ENCODE measurements at places on chromosomes 1 and 21. TPM values are rescaled to one million over a fixed set of nuclear protein-coding genes. Genes with fewer than 3 reads are reported as not detected.

Gene GNAT2
- polyA plus RNA-seq = not detected

Gene TNNI3K
- 2.6 TPM for polyA plus RNA-seq

Gene ERRFI1
- polyA plus RNA-seq = 23.5 TPM

Gene TNFRSF18
- 0.38 TPM for polyA plus RNA-seq

DNA sequence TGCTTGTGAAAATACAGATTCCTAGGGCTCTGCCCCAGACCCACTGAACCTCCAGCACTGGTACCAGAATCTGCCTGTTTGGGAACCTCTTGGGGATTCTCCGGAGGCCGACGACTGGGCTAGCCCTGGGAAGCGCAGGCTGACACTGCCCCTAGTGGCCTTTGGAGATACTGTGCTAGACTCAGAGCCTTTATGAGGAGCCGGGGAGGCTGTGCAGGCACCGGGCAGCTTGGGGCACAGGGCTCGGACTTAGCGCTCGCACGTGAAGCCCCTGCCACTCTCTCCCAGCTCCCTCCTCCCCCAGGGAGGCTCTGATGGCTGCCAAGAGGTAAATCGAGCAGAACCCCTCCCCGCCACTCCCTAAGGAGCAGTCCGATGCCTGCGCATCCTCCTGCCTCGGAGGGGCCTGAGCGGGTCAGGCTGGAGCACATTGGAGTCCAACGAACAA, 144.6 kb upstream of the TNR start:
- peak; percentile 65 for DNase-seq

DNA sequence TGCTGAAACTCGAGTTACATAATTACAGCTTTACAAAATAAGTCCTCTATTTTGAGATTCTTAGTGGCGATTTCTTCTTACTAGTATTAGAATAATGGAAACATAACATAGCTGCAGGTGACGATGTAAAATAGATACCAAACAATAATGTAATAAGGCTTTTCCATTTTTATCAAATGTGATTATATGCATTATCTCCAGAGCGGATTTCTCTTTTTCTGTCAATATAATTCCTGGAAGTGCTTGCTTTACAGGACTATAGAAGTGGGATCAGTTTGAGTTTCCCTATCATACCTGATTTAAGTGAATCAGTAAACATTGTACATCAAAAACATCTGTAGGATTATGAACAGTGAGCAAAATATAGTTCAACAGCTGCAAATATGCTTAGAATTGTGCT, 442.5 kb downstream of the NEGR1 start:
- no peak for DNase-seq

DNA sequence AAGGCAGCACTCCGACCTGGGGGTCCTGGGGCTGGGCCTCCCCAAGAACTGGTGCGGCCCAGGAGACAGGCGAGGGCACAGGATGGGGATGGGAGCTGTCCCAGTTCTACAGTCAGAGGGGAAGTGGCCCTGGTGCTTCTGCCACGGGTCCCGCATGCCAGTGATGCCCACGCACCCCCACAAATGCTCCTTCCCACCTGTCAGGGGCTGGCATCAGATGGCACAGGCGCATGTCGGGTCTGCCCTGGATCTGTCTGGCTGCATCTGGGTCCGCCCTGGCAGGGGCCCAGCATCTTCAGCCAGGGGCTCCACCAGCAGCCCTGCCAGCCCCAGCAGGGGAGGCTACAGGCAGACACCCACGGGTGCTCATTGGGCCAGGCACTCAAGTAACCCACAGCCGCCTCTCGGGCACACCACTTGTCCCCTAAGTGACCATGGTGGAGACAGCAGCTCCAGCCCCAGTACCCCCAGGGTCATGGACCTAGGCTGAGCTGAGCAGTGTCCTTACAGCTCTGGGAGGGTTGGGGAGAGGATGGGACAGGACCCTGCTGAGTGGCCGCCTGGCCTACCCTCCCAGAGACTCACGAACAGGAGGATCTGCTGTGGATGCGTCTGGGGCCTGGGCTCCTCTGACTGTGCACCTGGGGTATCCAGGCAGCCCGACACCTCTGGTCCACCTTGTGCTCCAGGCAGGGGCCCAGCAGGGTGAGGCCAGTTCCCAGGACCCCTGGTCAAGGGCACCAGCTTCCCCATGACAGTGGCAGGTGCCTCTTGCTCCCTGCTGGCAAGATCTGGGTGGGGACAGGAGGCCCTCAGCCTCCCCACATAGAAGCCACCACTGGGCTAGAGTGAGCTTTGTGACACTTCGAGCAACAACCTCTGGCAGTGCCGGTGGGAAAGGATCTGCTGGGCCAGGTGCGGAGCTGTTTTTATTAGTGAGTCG, 5.4 kb downstream of the SMIM1 start:
- DNase-seq = no peak

DNA sequence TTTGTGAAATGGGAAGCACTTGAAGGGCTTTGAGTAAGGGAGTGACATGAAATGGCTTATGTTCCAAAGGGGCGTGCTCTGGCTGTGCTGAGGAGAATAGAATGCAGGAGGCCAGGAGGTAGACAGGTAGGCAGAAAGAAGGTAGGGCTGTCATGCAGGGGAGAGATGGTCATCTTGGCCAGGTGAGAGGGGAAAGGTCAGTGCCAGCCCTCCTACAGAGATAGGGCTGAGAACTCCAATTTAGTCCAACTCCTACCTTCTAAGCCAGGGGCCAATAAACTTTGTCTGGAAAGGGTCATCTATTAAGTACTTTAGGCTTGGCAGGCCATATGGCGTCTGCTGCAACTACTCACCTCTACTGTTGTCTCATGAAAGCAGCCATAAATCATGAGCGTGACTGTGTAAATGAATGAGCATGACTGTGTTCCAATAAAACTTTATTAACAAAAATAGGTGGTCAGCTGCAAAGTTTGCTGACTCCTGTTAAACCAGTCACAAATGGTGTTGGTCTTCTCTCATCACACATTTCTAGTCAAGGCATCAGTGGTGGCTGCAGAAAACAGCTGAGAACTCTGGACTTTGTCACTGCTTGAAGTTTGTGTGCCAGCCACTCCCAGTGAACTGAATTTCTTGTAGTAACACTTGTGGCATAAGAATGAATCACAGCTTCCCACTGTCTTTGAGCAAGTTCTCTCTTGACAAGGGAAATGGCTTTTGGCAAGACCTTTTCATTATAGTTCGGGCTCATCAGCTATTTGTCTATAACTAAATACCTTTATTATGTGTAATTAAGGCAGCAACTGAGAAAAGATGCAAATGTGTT, 32.0 kb upstream of the CD2 start:
- no peak for DNase-seq

DNA sequence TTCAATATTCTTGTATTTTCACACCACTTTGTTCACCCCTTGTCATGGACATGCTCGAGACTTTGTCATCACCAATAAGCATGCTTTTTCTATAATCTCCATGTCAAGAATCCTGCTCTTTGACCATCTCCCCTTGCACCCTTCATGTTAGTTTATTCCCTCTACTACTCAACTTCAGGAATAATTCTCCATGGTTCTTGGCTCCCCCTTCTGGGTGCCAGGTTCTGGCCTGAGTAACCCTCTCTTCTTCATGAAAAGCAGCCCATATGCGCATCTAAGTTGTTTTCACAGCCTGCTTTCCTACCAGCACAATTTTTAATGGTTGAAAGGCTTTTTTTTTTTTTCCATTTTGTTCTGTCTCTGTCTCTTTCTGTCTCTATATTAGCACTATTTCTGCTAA, 160.7 kb downstream of the LEPR start:
- DNase-seq = no peak

- no peak for DNase-seq
Measured at GRCh38 chr1:39988618-39989343, 33.8 kb downstream of the MFSD2A start.

- no peak for DNase-seq
Measured at GRCh38 chr1:214228976-214229375, 52.0 kb upstream of the SMYD2 start.

DNA sequence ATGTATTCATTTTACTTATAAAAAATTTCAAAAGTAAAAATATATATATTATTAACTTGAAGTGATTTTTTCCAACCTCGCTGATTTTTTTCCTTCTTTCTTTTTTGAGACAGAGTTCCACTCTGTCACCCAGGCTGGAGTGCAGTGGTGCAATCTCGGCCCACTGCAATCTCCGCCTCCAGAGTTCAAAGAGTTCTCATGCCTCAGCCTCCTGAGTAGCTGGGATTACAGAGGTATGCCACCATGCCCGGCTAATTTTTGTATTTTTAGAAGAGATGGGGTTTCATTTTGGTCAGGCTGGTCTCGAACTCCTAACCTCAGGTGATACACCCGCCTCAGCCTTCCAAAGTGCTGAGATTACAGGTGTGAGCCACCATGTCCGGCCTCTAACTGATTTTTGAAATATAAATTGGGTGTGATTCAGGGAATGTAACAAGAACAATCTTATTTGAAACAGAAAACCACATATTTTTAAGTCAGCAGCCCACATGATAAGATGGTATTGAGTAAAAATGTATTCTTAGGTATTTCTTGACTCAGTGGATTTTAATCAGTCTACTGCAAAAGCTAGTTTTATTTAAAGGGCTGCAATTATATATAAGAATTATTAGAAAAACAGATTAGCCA, 30.0 kb downstream of the ZBTB8B start:
- no peak for DNase-seq

DNA sequence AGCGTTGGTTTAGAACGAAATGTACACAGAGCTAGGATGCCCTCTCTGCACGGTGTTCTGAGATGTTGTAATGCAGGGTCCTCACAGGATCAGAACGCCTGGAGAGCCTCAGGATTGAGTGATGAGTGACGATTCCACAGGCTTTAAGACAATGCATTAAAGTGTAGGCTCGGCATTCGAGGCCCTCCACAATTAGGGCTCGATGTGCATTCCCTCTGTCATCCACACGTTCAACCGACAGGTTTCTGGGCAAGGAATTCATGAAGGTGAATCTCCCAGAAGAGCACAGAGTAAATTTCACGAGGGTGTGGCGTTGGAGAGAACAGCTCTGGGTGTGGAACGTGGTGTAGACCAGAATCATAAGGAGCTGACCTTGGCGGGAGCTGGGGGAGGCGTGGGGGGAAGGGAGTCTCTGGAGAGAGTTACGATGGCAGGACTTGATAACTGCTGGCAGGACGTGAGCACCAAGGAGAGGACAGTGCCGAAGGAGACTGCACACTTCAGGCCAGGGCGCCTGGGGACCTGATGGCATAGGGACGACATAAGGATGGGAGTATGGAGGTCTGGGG, 51.0 kb upstream of the EFHD2 start:
- DNase-seq = no peak

- no peak for DNase-seq
Measured at GRCh38 chr21:34704119-34704518, 35.3 kb downstream of the CLIC6 start.

DNA sequence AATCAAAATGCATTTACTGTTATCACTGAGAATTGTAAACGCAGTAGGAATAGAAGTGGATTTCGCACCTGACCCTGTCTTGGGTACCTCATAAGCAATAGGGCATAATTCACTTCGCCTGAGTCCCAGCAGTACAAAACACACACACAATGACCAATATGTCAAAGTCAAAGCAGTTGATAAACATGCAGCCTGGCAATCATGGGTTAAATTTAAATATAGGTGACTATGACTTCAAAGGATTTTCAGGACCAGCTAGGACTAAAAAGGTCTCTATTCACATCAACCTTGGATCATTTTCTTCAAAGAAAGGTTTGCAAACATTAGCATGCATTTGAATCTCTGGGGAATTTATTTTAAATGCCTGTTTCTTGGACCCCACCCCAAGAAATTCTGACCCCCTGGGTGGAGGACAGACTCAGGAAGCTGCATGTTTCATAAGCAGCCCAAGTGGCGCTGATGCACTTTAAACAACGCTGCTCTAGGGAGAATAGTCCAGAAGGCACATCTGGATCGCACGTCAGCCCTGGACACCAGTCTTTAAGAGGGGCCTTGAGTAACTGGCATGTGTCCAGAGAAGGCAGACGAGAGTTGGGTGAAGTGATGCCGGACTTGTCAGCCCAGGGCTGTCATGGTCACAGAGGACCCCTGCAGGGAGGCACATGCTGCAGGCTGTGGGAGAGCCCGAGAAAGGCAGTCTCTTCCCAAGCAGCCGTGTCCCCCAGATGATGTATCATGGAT, 55.7 kb upstream of the EFHD2 start:
- DNase-seq = no peak

DNA sequence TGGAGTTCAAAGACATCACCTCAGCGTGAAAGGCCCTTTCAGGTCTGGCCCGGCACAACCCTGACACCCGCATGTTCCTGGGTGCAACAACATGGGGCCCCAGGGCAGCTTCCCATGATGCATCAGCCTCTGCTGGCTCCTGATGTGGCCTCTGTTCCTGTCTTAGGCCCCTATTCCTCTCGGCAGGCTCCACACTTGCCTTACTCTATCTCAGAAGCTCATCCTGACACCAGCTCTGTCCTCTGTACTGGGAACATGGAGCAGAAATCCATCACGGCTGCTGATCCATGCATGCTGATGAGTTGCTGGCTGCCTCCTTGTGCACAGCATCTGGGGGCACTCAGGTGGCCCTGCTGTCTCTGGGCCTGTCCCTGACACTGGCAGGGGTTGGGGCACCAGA, 74.6 kb downstream of the ADARB1 start:
- no peak for DNase-seq

DNA sequence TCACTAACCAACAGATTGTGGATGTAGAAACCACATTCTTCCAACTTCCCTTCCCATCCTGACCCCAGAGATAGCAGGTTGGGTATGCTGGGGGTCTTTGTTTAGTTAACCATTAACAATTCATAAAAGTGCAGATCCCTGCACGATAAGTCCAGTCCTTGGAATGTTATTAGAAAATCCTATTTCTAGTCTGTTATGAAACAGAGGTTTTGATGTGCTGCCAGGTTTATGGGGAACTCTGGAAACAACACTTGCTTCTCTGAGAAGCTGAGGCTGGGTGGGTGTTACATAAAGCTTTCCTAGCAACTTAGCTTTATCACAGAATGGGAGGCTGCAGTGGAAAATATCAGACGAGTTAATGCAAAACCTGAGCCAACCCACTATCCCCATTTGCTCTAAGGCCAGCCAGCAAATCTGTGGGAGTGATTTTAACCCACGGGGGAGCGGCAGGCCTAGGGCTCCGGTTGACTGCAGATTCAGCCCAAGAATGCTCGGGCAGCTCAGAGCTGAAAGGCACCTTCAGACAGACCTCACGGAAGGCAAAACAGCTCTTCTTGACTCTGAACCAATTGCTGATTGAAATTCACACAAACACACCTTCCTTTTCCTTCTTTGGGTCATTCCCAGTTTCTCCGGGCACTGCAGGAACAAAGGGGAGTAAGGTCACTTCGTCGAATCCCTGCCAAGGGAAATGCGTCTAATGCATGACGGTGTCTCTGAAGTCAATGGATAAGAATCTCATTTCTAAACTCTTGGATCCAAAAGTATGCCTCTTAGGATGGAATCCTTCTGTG, 111.7 kb upstream of the IRF2BP2 start:
- DNase-seq = peak; percentile 85

DNA sequence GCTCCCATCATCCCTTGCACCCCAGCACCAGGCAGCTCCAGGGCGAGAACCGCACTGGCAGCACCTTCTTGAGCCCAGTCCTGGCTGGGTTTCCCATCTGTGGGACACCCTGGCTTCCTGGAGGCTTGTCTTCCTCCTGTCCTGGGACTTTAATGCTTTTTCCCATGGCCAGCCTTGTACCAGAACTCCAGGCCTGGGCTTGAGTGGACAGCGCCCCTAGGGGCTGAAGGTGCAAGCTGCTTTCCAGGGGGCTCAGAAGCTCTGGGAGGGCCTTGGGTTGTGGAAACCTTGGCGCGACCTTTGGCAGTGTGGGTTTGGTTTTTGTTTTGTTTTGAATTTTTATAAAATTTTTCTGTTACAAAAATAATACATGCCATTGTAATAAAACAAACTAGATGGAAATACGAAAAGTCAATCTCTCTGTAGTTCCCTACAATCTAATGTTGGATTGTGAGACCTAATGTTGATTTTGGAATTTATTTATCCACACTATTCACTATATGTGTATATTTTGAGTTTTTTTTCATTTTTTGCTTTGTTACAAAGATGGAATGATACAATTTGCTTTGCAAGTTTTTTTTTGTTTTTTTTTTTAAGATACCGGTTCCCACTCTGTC, 33.8 kb upstream of the RPL11 start:
- no peak for DNase-seq

Data from left kidney (tissue), 8 donors.